ENCODE measurements at places on chromosomes 16 and 17. TPM values are rescaled to one million over a fixed set of nuclear protein-coding genes. Genes with fewer than 3 reads are reported as not detected.

CIBAR2 gene
- total RNA-seq: not detected

ASPA gene
- 1.2 TPM for total RNA-seq

SEPTIN12 gene
- not detected for total RNA-seq

HCFC1R1 gene
- total RNA-seq: 12.5 TPM

CACNG5 gene
- total RNA-seq: not detected

MT1F gene
- 0.17 TPM for total RNA-seq

KRT31 gene
- not detected for total RNA-seq

SDK2 gene
- under 0.01 TPM for total RNA-seq

CRYM gene
- total RNA-seq: 2.3 TPM

KRT32 gene
- total RNA-seq: not detected

MMP2 gene
- total RNA-seq: 2,660 TPM

PIMREG gene
- 3.1 TPM for total RNA-seq

ATP6V0A1 gene
- 55.3 TPM for total RNA-seq

FBXW10 gene
- total RNA-seq: not detected

FBXL19 gene
- total RNA-seq: 28.4 TPM

SLC35G6 gene
- not detected for total RNA-seq

SPG7 gene
- total RNA-seq: 154 TPM

TNP2 gene
- total RNA-seq: not detected

OR1A1 gene
- not detected for total RNA-seq

KRT17 gene
- 15.1 TPM for total RNA-seq

TP53I13 gene
- 52.7 TPM for total RNA-seq

SPNS3 gene
- total RNA-seq: not detected

ITGA2B gene
- total RNA-seq: 0.15 TPM

CDIPT gene
- 169 TPM for total RNA-seq

TMEM98 gene
- total RNA-seq: 255 TPM

TP53TG3 gene
- total RNA-seq: not detected

CAMKK1 gene
- total RNA-seq: 8.6 TPM

WDR45B gene
- total RNA-seq: 58.1 TPM

GFAP gene
- total RNA-seq: not detected

PPY gene
- not detected for total RNA-seq

OR1F1 gene
- not detected for total RNA-seq

DNAAF1 gene
- 0.33 TPM for total RNA-seq

SAMD14 gene
- total RNA-seq: 2.2 TPM

TBC1D3H gene
- total RNA-seq: not detected

GPR139 gene
- total RNA-seq: not detected

HOXB9 gene
- total RNA-seq: under 0.01 TPM

MAP2K6 gene
- total RNA-seq: 8.1 TPM

FAM222B gene
- 5.2 TPM for total RNA-seq

CMTM2 gene
- not detected for total RNA-seq

ITGB4 gene
- total RNA-seq: 0.50 TPM
